ENCODE measurements at places on chromosomes 1 and 21.

GRCh38 chr1:165153182-165153581, 203.3 kb downstream of the LMX1A start:
- no peak for DNase-seq

- DNase-seq, result no peak
Observed at GRCh38 chr1:14507262-14507661, 91.2 kb upstream of the KAZN start.

DNA sequence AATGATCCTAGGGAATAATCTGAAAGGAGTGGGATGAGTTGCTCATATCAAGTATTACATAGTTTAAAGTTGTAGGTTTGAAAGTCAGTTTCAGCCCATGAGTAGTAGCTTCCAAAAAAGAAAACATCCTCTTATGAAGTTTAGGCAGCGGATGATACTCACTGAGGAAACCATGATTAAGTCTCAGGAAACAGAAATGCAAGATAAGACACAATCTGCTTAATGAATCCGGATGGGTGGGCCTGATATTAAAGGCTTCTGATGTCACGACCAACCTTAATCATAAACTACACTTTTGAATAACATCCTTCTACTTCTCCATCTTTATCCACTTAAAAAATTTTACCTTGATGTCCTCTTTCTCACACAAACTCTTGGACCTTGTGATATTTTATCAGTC, 61.8 kb downstream of the S1PR1 start:
- DNase-seq, result no peak

- DNase-seq, result no peak
Observed at GRCh38 chr1:41890825-41891198, 27.9 kb downstream of the HIVEP3 start.

DNA sequence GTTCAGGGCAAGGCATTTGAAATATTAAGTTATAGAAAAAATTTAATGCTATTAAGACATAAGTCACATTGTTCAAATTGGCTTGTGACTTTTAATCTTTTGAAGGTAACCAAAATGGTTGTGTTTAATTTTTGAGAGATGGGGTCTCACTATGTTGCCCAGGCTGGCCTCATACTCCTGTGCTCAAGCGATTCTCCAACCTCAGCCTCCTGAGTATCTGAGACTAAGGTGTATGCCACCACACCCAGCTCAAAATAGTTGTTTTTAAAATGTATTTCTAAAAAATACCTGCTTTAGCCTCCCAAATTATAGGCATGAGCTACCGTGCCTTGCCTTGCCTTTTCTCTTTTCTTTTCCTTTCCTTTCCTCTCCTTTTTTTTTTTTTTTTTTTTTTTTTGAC, 26.0 kb upstream of the CHAF1B start:
- DNase-seq, result no peak

GRCh38 chr1:164712131-164713036, 153.4 kb downstream of the PBX1 start:
- DNase-seq, result no peak

GRCh38 chr1:223242382-223242955, 99.4 kb upstream of the TLR5 start:
- no peak for DNase-seq

GRCh38 chr1:22153660-22154437, 11.0 kb upstream of the WNT4 start:
- no peak for DNase-seq

- no peak for DNase-seq
Observed at GRCh38 chr1:212669102-212669501, 30.5 kb downstream of the BATF3 start.

- DNase-seq, result no peak
Observed at GRCh38 chr1:111833334-111833733, 77.6 kb downstream of the DDX20 start.

DNA sequence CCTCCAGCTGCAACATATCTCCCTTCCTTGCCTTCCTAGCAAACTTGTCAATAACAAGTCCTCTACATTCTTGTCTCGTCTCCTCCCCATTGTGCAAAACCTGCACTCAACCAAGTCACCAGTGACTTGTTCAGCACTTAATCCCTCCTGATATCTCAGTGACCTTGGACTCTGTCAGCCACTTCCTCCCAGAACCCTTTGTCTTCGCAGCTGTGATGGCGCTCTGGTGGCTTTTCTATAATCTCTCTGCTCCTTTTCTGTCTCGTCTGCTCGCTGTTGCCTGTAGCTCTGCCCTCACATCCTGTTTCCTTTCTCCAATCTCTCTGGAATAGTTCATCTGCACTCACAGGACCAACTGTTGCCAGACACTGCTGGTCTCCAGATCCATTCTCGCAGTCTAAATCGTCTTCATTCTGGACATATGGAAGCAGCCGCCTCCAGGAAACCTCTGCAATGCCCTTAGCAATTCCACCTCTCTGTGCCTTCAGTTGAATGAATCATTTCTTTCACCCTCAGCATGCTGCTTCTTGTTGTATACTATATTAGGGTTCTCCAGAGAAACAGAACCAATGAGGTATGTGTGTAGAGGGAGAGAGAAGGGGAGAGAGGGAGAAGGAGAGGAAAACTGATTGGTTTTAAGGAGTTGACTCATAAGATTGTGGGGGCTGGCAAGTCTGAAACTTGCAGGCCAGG, 17.4 kb upstream of the IFNAR2 start:
- DNase-seq, result peak; percentile 33

DNA sequence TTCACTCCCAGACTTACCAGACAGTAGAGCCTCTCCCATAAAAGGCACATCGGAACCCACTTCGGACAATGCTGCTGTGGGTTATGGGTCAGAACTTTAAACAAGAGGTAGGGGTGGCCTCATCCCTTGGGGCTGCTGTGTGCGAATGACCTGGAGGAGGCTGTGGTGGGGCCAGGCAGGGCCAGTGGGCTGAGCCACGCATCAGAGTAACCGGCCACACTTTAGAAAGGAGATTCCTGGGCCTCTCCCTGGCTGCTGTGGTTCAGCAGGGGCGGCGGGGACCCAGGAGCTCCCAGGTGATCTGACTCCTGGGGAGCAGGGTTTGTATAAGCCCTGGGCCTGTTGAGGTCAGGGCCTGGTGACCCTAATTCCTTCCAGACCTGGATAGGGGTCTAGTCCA, 110.2 kb upstream of the C1orf174 start:
- no peak for DNase-seq

DNA sequence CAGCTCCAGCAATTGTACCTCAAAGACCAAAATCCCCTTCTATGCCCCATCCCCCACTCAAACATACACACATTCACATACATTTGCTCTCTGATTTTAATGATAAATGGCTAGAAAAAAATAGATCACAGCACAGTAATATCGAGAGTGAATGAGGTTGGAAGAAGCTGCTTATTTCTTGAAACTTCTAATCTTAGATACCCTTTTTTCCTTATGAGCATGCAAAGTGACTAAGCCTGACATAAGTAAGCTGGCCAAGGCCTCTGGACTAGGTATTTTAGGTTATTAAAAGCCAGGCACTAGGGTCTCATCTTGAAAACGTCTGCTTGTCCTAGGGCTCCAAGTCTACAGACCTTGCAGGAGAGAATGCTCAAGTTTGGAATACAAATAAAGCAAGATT, 133.6 kb downstream of the TGFBR3 start:
- DNase-seq, result no peak

DNA sequence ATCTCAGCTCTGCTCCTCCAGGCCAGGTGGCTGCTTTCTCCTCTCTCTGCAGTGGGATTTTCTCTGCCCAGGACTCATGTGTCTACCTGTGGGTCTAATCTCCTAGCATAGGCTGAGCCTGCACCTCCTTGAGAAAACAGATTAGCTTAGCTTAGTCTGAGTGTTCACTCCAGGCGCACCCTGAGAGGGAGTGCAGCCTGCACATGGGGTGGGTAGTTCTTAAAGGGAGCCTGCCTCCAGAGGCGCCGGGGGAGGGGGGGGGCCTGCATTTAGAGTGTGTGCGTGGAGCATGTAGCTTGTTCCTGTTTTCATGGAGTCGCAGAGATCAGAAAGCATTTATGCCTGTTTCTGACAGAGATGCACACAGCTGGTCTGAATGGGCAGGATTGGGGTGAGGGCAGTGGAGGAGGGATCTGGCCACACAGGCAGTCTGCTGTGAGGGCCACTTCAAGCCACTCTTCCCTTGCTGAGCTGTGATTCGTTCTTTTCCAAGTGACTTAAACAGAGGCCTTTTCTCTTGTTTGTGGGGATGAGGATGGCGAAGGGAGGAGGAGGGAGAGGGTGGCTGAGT, 45.2 kb downstream of the GALNT2 start:
- DNase-seq, result no peak

GRCh38 chr1:20612221-20612746, 21.0 kb upstream of the PINK1 start:
- no peak for DNase-seq

DNA sequence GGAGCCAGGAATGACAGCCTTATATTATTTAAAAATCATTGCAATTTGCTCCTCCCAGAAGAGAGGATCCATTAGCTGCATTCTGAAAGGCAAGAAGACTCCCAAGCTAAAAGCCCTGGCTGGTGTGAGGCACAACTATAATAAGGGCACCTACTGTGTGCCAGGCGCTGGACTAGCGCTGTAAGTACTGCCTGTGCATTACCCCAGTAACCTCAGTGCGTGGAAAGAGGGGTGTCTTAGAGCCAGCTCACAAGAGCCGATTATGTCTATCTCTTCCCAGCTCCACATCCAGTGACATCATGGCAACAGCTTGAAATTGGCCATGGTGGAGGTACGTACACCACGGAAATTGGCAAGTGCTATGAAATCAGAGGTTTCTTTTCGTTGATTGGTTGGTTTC, 141.7 kb upstream of the IRF2BP2 start:
- no peak for DNase-seq

DNA sequence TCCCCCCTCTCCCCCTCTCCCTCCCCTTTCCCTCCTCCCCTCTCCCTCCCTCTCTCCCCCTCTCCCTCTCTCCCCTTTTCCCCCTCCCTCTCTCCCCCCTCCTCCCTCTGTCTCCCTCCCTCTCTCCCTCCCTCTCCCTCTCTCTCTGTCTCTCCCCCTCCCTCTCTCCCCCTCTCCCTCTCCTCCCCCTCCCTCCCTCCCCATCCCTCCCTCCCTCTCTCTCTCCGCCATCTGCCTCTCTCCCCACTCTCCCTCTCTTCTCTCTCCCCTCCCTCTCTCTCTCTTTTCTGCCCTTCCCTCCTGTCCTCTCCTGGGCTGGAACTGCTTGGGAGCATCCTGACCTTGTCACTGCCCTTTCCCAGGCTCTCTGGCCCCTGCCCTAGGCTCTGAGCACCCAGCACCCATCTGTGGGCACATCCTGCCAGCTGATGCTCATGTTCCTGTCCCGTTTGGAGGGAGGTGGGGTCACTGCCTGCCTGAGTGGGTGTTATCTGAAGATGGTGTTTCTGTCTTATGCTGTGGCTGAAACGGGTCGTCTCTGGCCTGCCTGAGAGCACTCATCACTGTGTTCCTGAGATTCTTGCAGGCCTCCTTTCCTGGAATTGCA, 10.8 kb downstream of the FTCD start:
- DNase-seq, result no peak

- DNase-seq, result no peak
Observed at GRCh38 chr1:68812333-68812732, 315.5 kb upstream of the DEPDC1 start.

GRCh38 chr1:9041116-9041779, 15.0 kb upstream of the SLC2A7 start:
- no peak for DNase-seq

- no peak for DNase-seq
Observed at GRCh38 chr1:69852151-69852550, 284.4 kb downstream of the LRRC7 start.

- no peak for DNase-seq
Observed at GRCh38 chr1:24987875-24988557, 57.9 kb upstream of the RUNX3 start.

- DNase-seq, result peak; percentile 70
Observed at GRCh38 chr21:45292399-45293219, 4.9 kb upstream of the POFUT2 start.

Data from AG04450 (cell line).